ENCODE measurements at places on chromosomes 11 and 22. TPM values are rescaled to one million over a fixed set of nuclear protein-coding genes. Genes with fewer than 3 reads are reported as not detected.

- DNase-seq: no peak
Observed at GRCh38 chr22:22410121-22410520, 98.4 kb downstream of the ZNF280B start.

Gene PNPLA2
- total RNA-seq: 4.8 TPM

DNA sequence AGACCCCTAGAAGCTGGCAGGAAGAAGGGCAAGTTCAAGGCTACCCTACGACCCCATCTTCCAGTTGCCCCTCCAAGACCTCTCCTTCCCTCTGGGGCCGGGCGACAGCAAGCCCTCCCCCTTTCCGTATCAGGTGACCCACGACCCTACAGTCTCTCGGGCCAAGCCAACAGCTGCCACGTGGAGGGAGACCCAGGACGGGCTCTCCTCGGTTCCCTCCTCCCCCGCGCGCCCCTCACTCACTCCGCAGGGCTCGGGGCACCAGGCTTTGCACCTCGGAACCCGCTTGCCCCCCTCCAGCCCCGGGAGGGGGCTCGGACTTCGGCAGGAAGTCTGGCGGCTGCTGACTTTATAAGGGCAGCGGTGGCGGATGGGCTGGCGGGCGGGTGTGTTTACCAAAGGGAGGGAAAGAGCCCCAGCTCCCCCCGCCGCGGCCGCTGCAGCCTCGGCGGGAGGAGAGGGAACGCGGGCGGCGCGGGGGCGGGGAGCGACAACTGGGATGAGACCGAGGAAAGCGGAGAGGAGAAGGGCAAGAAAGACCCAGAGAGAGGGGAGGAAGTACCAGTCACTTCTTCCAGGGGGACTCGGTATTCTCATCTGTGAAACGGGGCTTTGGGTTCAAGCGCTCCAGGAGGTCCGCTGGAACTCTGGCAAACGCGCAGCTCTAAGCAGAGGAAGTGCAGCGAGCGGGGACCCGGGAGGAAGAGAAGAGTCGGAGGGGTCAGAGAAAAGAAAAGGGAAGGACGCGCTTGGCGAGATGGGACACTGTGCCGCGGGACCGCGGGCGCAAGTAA, 767 bp downstream of the SLC43A1 start:
- peak; percentile 46 for DNase-seq

Gene DNAJB7
- total RNA-seq: not detected

GRCh38 chr11:61048368-61049062, 53.8 kb upstream of the CD5 start:
- DNase-seq: no peak

Gene HTR3A
- not detected for total RNA-seq

GRCh38 chr11:75435571-75435925, 2.5 kb upstream of the KLHL35 start:
- DNase-seq: no peak

GRCh38 chr11:3989921-3990290, 104.7 kb upstream of the RRM1 start:
- DNase-seq: no peak

DNA sequence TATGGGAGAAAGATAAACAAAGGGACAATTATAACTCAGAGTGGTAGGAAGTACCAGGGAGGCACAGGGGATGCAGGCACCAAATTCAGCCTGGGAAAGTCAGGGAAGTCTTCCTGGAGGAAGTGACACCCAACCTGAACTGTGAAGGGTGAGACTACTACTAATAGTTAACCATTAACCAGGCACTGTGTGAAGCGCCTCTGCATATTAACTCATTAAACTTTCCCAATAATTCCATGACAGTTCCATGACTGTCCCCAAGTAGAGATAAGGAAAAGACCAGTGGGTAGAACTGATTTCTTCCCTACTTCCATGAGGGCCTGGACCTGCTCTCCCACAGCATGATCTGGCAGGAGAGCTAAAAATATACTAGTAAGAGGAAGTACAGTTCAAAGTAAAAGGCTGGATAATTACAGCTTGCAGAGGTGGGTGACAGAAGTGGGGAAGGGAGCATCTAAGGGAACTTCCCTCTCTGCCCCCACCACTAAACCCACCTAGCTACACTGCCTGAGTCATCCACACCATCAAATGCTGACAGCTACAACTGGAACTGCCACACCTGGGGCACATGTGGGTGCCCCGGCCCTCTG, 4.7 kb upstream of the AP1B1 start:
- DNase-seq: no peak
